Activated naive CD4-positive, alpha-beta T cell treated with anti-CD3 and anti-CD28 coated beads, Interleukin-2, amount 50 U/mL, for 72 hours (primary cell): ENCODE measurements at places on chromosomes 3 and 15. TPM values are rescaled to one million over a fixed set of nuclear protein-coding genes. Genes with fewer than 3 reads are reported as not detected.

DNA sequence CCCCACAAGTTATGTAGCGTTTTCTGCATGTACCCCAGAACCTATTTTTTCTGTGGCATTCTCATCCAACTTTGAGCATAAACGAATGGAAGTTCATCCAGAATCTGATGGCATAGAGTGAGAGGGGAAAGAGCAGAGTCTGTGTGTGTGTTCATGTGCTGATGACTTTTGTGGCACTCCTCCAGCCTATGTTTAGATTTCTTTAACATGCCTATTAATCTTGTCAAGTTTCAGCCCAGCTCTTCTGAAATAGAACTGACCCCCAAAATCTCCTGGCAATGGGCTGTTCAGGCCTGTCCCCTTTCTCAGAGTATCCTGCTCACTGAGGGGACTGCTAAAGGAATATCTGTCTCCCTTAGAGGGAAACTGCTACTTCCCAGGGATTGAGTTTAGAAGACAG, 56.4 kb upstream of the NEO1 start:
- DNase-seq = no peak

DNA sequence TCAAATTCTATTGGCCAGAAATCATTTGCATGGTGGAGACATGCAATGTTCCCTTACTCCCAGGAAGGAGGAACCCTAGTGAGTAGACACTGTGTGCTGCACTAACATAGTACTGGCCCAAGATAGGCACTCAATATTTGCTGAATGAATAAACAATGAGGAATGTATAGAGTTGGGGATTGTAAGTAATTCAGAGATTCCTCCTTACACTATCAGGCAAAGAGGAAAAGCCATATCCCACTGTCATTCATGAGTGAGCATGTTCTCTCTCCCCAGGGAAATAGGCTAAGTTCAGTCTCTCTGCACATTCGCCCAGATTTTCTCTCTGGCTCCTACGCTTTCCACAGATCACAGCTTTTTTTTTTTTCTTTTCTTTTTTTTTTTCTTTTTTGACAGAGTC, 154.9 kb upstream of the WNT5A start:
- DNase-seq = no peak

DNA sequence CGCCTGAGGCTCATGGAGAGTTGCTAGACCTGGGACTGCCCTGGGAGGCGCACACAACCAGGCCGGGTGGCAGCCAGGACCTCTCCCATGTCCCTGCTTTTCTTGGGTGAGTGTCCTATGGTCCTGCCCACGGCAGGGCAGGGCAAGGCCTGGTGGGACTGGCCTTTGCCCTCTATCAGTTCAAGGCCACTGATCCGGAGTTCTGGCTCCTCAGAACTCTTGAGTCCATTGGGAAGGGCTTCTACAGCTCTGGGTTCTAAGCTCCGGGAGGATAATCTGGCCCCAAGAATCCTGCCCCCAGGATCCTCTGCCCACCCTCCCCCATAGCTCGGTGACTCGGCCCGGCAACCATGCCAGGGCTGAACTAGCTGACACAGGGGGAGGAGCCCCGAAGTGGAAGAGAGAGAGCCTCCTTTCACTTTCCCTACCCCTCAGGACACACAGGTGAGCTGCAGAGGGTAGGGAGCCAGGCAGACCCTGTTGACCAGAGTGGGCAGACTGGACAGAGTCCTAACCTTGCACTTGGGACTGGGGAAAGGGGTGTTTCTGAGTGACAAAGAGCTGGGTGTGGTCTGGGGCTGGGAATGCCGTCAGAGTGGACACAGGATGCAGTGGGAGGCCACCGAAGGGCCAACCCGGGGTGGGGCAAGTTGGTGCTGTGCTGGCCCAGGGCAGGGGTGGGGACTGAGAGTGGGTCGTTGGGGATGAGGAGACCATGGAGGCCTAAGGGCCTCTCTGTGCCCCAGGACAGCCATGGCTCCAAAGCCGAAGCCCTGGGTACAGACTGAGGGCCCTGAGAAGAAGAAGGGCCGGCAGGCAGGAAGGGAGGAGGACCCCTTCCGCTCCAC, 664 bp downstream of the PARP3 start:
- peak; percentile 63 for DNase-seq

- no peak for DNase-seq
Measured at GRCh38 chr3:33099109-33099645, 2.2 kb upstream of the GLB1 start.

The LIPH gene
- not detected for total RNA-seq
